GM19239 (cell line): ENCODE measurements at places on chromosomes 5 and 9.

DNA sequence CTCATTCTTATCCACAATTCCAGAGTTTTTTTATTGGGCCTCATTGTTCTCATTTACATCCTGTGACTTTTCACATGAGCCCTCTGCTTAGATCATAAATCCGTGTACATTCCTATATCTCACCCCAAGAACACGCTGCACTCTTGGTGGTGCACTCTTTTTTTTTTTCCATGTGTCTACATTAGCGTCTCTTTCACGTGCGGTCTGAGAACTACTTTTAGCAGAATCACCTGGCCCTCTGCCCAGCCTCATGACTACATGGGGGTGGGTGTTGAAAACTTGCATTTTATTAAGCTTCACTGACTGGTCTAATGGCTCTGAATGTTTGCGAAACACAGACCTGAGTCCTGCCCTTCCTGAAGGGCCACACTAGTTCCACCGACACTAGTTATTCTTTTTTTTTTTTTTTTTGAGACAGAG is 18.6 kb downstream of the C9orf57 start:
- DNase-seq: no peak

- DNase-seq: no peak
These were observed 96.3 kb upstream of the EQTN start for GRCh38 chr9:27393054-27393846.

- DNase-seq: no peak
These were observed 57.4 kb downstream of the SFXN1 start for GRCh38 chr5:175535796-175536195.

DNA sequence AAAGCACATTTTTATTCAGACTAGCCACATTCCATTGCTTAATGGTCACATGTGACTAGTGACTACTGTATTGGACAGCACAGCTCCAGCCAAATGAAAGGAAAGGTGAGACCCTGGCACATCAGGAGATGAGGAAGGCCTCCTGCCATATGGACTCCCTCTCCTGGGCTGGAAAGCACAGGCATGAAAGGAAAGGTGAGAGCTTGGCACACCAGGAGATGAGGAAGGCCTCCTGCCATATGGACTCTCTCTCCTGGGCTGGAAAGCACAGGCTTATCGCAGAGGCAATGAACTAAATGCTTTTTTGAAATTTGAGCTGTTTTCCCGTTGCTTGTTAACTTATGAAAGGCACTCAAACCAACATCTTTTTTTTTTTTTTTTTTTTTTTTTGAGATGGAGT is 144.8 kb upstream of the SLC12A2 start:
- DNase-seq: no peak

- DNase-seq: no peak
These were observed 212.1 kb downstream of the SLF1 start for GRCh38 chr5:94830520-94830919.

- no peak for DNase-seq
These were observed 254.5 kb downstream of the RASEF start for GRCh38 chr9:82808478-82808877.

DNA sequence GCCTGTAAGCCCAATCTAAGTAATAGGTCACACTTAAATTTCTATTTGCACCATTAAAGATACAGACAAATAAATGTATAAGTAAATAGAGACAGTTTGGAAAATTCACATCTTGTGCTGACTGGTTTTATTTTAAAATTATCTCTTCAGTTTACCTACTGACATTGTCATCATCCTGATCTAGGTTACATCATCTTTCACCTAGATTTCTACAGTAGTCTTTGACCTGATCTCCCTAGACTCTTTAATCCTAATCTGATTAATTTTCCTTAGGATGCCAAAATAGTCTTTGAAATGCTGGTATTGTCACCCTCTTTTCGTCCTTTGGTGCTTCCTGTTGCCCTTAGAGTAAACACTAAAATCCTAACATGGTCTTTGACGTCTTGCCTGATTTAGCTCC is 43.9 kb downstream of the NDUFS4 start:
- no peak for DNase-seq

GRCh38 chr5:135396459-135397055 is 2.5 kb downstream of the MACROH2A1 start:
- DNase-seq: no peak
